Right renal cortex interstitium (tissue), 3 donors: ENCODE measurements at places on chromosomes 2 and 18. TPM values are rescaled to one million over a fixed set of nuclear protein-coding genes. Genes with fewer than 3 reads are reported as not detected.

The DNER gene
- polyA plus RNA-seq = 66.7 TPM

DNA sequence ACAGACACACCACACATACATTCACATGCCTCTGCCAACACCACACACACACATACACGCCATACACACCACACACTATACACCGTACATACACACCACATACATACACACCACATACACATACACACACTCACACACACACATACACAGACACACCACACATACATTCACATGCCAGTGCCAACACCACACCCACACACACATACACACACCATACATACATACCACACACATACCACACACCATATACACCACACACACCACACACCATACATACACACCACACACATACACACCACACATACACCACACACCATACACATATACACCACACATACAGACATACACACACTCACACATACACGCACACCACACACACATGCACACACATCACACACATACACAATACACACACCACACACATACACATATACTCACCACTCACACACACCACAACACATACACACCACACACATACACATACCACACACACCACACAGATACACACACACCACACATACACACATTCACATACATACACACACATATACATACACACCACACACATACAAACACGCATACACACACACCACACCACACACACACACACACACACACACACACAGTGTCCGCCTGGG lies 37.2 kb downstream of the MCFD2 start:
- no peak for DNase-seq

The SCYGR1 gene
- not detected for polyA plus RNA-seq

The SLC40A1 gene
- 128 TPM for polyA plus RNA-seq

DNA sequence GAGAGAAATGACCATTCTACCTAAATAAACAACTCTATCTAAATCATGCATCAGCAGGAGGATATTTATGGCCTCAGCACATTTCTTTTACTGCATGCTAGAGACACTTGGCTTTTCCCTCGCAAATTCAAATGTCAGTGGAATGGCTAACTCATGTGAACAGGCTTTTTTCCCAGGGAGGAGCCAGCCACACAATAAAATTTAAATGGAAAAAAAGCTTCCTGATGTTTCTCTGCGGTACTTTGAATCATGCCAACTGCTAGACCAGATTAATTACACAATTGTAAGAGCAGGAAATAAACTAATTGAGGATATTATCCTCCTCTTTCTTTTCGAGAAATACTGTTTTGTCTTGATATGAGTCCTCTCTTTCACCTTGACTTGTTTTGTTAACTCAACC lies 676.3 kb downstream of the IRS1 start:
- DNase-seq = no peak

- no peak for DNase-seq
Observed at GRCh38 chr2:226796840-226797288, 2.8 kb downstream of the IRS1 start.

The DARS1 gene
- polyA plus RNA-seq = 156 TPM

The ARL5A gene
- 40.6 TPM for polyA plus RNA-seq
